ENCODE measurements at places on chromosomes 16 and 17. TPM values are rescaled to one million over a fixed set of nuclear protein-coding genes. Genes with fewer than 3 reads are reported as not detected.

CSF3 gene
- polyA plus RNA-seq: not detected

BCL6B gene
- 35.2 TPM for polyA plus RNA-seq

MFAP4 gene
- 473 TPM for polyA plus RNA-seq

KRTAP9-2 gene
- not detected for polyA plus RNA-seq

SPATA2L gene
- 4.7 TPM for polyA plus RNA-seq

DNASE1L2 gene
- polyA plus RNA-seq: 0.71 TPM

CLEC19A gene
- 0.37 TPM for polyA plus RNA-seq

GDE1 gene
- polyA plus RNA-seq: 78.9 TPM

ABCC11 gene
- polyA plus RNA-seq: 0.18 TPM

FMNL1 gene
- 9.4 TPM for polyA plus RNA-seq

KRTAP3-2 gene
- not detected for polyA plus RNA-seq

DNAI2 gene
- 4.1 TPM for polyA plus RNA-seq

CD300LG gene
- polyA plus RNA-seq: 1.5 TPM

TOM1L2 gene
- 51.4 TPM for polyA plus RNA-seq

USH1G gene
- 0.12 TPM for polyA plus RNA-seq

PSMD7 gene
- 71.2 TPM for polyA plus RNA-seq

TBC1D3L gene
- 23.6 TPM for polyA plus RNA-seq

FZD2 gene
- 27.5 TPM for polyA plus RNA-seq

CD300LB gene
- 0.23 TPM for polyA plus RNA-seq

TNRC6C gene
- polyA plus RNA-seq: 16.3 TPM

DPEP3 gene
- not detected for polyA plus RNA-seq

SCARF1 gene
- 19.2 TPM for polyA plus RNA-seq

TBX2 gene
- polyA plus RNA-seq: 176 TPM

MMP15 gene
- 44.5 TPM for polyA plus RNA-seq

WNT9B gene
- 0.07 TPM for polyA plus RNA-seq

TOX3 gene
- polyA plus RNA-seq: 5.2 TPM

G6PC1 gene
- 0.10 TPM for polyA plus RNA-seq

MAF gene
- 125 TPM for polyA plus RNA-seq

CX3CL1 gene
- polyA plus RNA-seq: 11.8 TPM

C16orf92 gene
- not detected for polyA plus RNA-seq

NETO2 gene
- 41.6 TPM for polyA plus RNA-seq

MLKL gene
- 7.3 TPM for polyA plus RNA-seq

ZCCHC14 gene
- 30.8 TPM for polyA plus RNA-seq

ESRP2 gene
- 55.7 TPM for polyA plus RNA-seq

ABCC6 gene
- polyA plus RNA-seq: 13.7 TPM

RSL1D1 gene
- 260 TPM for polyA plus RNA-seq

VAT1L gene
- polyA plus RNA-seq: 9.2 TPM

CAPN15 gene
- polyA plus RNA-seq: 19.1 TPM

TRAP1 gene
- 78.0 TPM for polyA plus RNA-seq

BRIP1 gene
- polyA plus RNA-seq: 14.6 TPM

AANAT gene
- 0.23 TPM for polyA plus RNA-seq

GAS7 gene
- polyA plus RNA-seq: 34.9 TPM

RHBDL3 gene
- 2.2 TPM for polyA plus RNA-seq

Data from left lung (tissue), 14 donors.